ENCODE measurements at places on chromosomes 11 and 22.
A peak's percentile ranks its signal among the peaks of the same experiment; 100 is the strongest.

- DNase-seq = no peak
Measured at GRCh38 chr11:124115782-124116616, 749 bp downstream of the VWA5A start.

- no peak for DNase-seq
Measured at GRCh38 chr11:1756791-1757771, 6.6 kb downstream of the CTSD start.

GRCh38 chr11:116397602-116398084 is 375.1 kb downstream of the BUD13 start:
- DNase-seq = peak; percentile 7

- no peak for DNase-seq
Measured at GRCh38 chr11:2436013-2436520, 8.2 kb downstream of the TRPM5 start.

DNA sequence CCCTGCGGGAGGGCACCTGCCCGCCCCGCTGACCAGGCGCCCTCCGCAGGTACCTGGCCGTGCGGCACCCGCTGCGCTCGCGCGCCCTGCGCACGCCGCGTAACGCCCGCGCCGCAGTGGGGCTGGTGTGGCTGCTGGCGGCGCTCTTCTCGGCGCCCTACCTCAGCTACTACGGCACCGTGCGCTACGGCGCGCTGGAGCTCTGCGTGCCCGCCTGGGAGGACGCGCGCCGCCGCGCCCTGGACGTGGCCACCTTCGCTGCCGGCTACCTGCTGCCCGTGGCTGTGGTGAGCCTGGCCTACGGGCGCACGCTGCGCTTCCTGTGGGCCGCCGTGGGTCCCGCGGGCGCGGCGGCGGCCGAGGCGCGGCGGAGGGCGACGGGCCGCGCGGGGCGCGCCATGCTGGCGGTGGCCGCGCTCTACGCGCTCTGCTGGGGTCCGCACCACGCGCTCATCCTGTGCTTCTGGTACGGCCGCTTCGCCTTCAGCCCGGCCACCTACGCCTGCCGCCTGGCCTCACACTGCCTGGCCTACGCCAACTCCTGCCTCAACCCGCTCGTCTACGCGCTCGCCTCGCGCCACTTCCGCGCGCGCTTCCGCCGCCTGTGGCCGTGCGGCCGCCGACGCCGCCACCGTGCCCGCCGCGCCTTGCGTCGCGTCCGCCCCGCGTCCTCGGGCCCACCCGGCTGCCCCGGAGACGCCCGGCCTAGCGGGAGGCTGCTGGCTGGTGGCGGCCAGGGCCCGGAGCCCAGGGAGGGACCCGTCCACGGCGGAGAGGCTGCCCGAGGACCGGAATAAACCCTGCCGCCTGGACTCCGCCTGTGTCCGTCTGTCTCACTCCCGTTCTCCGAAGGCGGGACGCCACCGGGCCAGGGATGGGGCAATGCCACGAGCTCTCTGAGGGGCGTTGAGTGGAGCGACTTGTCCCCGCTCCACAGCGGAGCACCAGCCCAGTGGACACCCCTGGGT is 1.8 kb downstream of the GALR3 start:
- peak; percentile 20 for DNase-seq

GRCh38 chr11:75733431-75734107 is 15.9 kb downstream of the MOGAT2 start:
- peak; percentile 34 for DNase-seq

DNA sequence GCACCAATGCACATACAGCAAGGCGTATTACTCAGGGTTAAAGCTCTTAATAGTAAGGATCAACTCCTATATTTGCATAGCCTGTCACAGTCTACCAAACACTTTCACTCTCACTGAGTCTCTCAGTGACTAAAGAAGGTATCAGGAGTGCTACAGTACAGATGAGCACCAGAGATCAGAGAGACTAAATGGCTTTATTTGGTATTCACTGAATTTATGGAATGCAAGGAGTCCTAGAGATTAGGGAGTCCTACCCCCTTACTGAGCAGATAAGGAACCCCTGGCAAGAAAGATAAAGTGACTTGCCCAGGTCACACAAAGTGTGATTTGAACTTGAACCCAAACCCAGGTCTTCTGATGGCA is 396.4 kb upstream of the CCDC90B start:
- no peak for DNase-seq

DNA sequence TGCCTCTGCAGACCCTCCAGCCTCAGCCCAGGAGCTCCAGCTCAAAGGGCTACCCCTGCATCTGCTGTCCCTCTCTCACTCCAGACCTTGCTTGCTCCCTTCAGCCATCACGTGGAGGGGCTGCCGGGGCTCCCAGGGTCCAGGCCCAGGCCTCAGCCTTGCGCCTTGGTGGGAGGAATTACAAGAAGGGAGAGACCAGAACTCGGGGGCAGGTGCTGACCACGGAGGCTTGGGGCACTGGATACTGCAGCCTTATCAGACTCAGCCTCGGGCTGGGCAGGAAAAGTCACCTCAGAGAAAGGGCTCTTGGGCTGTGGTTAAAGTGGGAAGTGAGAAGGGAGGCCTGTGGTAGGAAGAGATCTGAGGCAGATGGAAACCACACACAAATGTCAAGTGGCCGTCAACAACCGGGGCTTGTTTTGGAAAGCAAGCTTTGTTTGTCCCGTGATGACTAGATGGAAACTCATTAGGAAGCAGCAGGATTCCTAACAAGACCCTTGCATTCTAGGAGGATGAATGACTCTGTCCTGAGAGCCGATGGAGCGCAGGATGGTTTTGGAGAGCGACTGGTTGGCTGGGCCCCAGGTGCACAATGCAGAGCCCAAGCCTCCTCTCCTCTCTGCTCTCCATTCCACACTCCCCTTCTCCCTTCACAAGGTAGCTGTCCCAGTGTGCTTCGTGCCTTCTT is 1321.7 kb downstream of the TBC1D22A start:
- no peak for DNase-seq

- DNase-seq = no peak
Measured at GRCh38 chr11:2890466-2891294, 5.1 kb upstream of the CDKN1C start.

- no peak for DNase-seq
Measured at GRCh38 chr11:130209954-130210854, 50.6 kb downstream of the ST14 start.

DNA sequence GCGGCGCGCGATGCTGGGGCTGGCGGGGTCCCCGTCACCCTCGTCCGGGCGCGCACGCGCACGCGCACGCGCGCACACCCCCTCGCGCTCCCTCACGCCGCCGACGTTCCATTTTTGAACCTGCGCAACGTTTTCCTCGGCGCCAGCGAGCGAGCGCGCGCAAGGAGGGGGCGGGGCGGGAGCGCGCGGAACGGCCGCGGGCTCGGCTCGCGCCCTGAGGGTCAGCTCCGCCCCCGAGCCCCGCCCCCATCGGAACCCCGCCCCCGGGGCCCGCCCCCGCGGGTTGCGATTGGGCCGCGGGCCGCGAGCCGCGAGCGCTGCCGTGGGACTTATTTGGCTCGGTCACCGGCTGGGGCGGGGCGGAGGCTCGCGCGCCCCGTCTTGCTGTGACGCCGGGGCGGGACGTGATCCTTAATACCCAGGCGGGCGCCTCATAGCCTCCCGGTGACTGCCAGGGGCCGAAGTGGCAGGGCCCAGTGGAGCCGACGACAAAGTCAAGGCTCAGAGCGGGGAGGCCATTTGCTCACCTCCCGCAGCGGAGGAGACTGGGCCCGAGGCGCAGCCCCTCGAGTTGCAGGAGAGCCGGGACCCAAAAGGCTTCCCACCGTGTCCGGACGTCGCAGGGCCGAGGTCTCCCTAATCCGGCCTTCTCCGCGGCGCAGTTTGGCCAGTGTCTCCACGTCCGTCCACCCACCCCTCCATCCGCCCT is at the start of gene CBX7:
TSS of gene CBX7 (minus strand) at position 170 of the 709 bp plus-strand sequence. CDS start 236 bp downstream, outside the sequence.
- DNase-seq = peak; percentile 86

GRCh38 chr11:306645-307371 is 808 bp upstream of the IFITM2 start:
- no peak for DNase-seq

DNA sequence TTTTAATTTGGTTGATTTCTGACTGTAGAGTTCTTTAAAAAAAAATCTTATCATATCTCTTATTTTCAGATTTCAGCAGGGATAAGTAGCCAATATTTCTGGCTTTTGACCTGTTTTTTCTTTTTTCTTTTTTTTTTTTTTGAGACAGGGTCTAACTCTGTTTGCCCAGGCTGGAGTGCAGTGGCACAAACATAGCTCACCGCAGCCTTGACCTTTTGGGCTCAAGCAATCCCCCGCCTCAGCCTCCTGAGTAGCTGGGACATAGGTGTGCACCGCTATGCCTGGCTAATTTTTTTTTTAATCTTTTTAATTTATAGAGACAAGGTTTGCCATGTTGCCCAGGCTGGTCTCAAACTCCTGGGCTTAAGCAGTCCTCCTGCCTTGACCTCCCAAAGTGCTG is 23.9 kb upstream of the ZBTB44 start:
- DNase-seq = no peak

DNA sequence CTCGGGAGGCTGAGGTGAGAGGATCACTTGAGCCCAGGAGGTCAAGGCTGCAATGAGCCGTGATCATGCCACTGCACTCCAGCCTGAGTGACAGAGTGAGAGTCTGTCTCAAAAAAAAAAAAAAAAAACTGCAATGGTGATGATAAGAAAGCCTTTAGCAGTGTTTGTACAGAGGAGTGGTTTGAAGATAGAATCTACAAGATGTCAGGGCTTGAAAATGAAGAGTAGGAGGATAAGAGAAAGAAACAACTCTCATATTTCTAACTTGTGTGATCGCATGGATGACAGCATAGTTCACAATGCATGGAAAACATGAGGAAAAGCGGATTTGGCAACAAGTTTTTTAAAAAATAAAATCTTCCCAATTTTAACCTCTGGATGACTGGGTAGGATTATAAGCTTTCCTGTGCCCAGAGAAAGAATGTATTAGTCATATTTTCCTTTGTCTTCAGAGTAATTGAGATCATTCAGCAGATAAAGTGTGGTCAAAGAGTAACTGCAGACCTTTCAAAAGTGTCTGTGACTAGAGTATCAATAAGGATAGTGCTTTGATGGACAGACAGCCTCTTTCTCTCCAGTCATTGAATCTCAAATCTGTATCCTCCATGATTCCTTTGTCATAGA is 328.1 kb downstream of the CASP12 start:
- DNase-seq = no peak

DNA sequence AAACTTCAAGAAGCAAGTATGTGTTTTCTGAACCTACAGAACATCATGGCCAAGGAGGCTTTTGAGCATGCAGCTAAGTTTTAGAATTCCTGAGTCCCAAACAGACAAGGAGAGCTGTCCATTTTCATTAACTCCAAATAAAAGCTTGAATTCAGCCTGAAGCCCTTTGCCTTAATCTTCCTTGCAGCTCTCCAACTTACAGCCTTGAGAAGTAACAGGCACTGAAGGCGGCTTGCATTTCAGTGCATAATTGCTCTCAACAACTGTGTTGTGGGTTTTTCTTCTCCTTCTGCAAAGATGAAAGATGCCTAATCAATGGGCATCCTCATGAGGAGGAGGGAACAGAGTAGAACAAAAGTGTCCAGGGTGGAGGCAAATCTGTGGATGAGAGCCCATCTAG is 286.0 kb downstream of the FAT3 start:
- no peak for DNase-seq

DNA sequence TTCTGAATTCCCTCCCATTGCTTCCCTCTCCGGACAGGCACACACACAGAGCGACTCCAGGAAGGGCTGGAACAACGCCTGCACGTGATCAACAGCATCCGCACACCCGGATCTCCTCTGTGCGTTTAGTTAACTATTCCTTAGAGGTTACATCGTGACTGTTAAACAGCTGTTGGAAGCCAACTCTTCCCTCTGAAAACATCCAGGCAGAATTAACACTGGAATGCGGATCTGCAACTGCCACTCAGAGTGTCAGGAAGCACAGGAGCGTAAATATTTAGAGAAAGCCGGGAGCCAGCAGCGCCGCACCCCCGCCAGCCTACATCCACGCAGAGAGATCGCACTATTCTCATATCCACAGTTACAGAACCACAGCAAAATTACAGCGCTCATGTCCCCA is 46.2 kb downstream of the SHANK2 start:
- no peak for DNase-seq

GRCh38 chr22:29431986-29432385 is 6.4 kb upstream of the RFPL1 start:
- no peak for DNase-seq

GRCh38 chr11:57092028-57092698 is 89.6 kb upstream of the LRRC55 start:
- DNase-seq = no peak

- no peak for DNase-seq
Measured at GRCh38 chr11:123344790-123345357, 85.2 kb upstream of the GRAMD1B start.

DNA sequence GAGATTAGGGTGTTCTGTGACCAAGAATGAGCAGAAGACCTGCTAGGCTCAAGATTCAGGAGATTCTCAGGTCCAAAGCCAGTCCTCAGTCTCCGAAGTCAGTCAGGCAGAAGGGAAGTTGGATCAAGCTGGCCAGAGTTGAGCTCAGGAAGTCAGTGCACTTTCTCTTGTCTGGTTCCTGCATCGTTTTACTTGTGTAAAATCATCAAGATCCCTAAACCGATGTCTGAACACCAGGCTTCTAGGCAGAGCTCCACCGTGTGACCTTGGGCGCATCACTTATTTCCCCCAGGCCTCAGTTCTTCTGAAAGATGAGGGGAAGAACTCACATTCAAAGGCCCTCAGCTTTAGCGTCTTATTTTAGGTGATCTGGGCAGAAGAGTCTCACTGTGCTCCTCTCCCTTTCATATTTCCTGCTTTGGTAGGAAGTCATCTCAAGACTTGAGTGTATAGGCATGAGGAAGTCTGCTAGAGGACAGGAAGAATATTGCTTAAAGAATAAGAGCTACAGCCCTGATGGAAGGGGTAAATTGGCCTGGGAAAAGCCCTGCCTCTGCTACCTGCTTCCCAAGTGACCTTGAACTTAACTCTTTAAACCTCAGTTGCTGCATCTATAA is 20.2 kb downstream of the NF2 start:
- DNase-seq = no peak

- DNase-seq = peak; percentile 67
Measured at GRCh38 chr11:6635082-6635932, 16.1 kb upstream of the TPP1 start.

DNA sequence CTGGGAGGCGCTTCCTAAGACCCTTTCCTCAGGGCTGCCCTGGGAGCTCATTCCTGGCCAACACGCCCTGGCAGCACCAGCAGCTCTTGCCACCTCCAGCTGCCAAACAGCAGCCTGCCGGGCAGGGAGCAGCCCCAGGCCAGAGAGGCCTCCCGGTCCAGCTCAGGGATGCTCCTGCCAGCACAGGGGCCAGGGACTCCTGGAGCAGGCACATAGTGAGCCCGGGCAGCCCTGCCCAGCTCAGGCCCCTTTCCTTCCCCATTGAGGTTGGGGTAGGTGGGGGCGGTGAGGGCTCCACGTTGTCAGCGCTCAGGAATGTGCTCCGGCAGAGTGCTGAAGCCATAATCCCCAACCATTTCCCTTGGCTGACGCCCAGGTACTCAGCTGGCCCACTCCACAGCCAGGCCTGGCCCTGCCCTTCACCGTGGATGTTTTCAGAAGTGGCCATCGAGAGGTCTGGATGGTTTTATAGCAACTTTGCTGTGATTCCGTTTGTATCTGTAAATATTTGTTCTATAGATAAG is 7.6 kb downstream of the SLC39A13 start:
- DNase-seq = peak; percentile 93

Measured in RPMI7951 (cell line).